Tibial nerve (tissue), 4 donors: ENCODE measurements at places on chromosomes 12 and 14.

DNA sequence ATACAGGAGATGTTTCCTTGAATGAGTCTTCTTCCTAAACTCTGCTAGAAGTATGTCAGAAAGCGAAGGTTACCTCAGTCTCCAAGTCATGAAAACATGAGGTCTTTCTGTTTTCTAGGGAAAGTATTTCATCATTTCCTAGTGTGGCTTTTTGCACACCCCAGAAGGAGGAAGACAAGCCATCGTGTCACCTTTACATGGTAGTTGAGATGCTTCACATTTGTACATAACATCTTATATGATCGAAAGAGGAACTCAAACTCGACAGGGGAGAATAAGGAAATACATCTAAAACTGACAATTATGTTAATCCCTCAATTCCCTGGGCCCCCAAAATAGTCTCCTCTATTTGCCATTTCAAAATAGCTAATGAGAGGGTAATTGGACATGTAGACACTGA, 214.1 kb upstream of the PLEKHG7 start:
- H3K4me3 ChIP-seq, result no peak overlapping the region
- no peaks in the 10 kb centered on the region for H3K36me3 ChIP-seq
- no peak for DNase-seq
- H3K4me1 ChIP-seq, result peaks cover 16% of the 10 kb centered on the region
- no peak overlapping the region for H3K27ac ChIP-seq

DNA sequence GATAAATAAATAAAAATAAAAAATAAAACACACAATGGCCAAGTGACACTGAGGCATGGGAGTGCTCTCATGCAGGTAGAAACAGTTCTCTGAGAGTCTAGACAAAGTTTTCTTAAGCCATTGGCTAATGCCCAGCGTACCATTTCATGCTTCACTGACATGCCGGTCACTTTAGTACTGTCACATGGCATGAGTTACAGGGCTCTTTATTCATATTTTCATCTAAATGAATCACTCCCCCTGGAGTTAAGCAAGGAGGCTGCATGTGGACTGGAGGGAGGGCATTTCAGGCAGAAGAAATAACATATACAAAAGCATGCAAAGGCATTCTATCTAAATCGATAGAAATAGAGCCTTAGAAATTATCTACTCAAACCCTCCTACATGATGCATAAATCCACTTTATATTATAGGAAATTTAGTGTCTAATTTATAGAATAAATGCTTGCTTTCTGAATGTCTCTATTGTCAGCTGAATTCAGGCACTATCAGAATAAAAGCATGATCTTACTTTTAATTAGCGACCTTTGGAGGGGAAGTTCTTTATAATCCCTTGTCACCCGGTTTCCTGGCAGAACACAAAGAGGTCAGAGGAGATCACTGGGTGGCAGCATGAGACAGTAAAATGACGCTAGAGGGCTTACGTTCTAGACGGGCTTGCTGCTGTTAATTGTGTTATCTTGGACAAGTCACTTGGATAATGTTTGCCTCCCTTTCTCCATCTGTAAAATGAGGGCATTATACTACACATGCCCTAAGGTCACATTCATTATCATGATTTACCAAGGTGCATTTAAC, 17.5 kb downstream of the DYRK4 start:
- H3K27ac ChIP-seq, result no peak overlapping the region
- no peaks in the 10 kb centered on the region for H3K36me3 ChIP-seq
- no peaks in the 10 kb centered on the region for H3K4me1 ChIP-seq
- no peak overlapping the region for H3K4me3 ChIP-seq
- DNase-seq, result no peak

DNA sequence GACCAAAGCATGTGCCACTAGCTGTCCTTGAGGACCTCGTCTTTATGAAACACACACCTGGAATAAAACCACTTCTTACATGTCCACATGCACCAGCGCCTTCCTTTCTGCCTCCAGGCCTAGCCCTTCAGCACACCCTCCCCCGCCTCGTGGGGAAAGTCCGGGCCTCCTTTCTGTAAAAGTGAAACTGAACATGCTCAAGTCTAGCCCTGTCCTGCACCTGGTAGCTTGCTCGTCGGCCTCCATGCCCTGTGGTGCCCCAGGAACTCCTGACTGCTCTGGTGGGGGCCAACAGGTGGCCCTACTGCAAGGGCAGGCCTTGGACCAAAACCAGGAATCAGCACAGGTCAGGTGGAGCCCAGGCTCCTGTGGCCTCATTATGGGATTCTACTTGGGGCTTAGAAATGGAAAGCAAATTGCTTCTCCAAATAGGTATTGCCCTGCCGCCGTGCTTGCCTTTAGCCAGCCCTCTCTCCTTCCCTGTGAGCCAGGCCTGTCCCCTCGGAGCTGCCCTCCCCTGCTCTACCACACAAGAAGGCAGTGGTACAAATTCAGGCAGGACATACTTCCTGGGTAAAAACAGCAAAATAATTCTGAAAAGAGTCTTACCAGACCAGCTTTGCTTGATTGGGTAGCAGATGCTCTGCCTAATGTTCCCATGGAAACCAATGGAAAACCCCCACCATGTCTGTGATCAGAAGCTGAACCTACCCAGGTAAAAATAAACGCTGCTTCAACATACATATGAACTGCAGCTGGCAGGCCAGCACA, 43.5 kb downstream of the ERH start:
- no peaks in the 10 kb centered on the region for H3K27me3 ChIP-seq
- no peak for DNase-seq
- H3K4me1 ChIP-seq, result no peaks in the 10 kb centered on the region
- H3K36me3 ChIP-seq, result peaks cover 13% of the 10 kb centered on the region

DNA sequence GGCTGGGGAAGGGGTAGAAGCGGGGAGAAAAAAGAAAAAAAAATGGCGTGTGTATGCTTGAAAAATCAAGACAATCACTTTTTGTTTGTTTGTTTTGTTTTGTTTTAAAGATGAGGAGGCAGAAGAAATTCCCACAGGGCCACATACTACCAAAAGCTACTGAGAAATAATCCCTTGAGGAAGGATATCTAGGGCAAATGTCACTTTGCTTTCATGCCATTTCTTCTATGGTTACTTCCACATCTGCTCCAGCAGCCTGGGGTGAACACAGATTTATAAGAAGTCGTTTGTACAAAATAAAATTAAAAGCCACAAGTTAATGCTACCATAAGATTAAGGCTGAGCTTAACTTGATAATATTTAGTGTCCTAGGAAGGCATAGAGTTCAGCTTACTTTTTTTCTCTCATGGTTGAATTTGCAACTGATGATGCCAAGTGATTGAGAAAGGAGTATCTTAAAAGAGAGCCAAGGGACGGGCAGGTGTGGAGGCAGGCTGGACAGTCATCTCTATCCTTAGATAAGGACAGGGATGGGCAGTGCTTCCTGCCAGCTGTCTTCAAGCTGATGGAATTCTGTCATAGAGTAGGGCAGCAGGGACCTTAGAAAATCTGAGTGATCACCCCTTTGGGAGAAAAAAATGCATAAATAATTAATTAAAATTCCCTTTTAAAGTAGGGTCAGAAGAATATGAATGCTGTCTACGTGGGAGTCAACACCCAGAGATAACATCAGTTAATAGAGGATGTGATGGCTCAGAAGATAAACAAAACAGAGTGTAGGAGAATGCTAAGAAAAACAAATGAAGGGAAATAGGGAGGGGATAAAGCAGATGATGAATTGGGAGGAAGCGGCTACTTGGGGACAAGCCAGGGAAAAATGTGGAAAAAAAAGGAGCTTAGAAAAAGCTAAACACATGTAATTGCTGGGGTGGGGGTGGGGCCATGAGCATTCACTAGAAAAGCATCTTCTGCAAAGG, 57.1 kb downstream of the DYRK2 start:
- no peaks in the 10 kb centered on the region for H3K27me3 ChIP-seq
- H3K27ac ChIP-seq, result no peak overlapping the region
- H3K4me1 ChIP-seq, result no peaks in the 10 kb centered on the region
- no peaks in the 10 kb centered on the region for H3K36me3 ChIP-seq
- DNase-seq, result no peak
- H3K4me3 ChIP-seq, result no peak overlapping the region

DNA sequence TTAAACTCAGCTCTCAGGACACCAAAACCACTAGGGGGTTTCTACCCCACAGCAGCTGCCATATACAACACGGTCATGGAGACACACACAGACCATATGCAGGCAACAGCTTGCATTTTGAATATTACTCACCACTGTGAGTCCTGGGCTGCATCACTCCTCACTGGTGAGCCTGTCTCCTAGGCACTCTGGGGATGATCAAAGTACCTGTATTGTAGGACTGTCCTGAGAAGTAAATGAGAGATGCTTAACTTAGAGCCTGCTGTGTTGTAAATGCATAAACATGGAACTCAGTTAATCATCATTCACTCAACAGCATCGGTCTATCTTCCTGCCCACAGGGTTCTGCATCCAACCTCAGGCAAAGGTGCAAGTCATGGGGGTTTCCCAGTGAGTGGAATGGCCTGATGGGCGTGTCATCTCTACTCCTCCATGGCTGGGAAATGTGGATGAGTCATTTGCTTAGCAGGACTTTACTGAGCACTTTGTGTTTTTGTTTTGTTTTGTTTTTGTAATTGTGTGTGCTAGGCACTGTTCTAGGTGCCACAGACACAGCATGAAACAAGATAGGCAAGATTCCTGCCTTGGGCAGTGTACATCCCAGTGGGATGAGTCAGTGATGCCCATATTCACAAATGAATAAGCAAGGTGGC, 1141.2 kb upstream of the TMEM132C start:
- no peaks in the 10 kb centered on the region for H3K4me1 ChIP-seq
- DNase-seq, result no peak
- H3K27ac ChIP-seq, result no peak overlapping the region
- H3K36me3 ChIP-seq, result no peaks in the 10 kb centered on the region

DNA sequence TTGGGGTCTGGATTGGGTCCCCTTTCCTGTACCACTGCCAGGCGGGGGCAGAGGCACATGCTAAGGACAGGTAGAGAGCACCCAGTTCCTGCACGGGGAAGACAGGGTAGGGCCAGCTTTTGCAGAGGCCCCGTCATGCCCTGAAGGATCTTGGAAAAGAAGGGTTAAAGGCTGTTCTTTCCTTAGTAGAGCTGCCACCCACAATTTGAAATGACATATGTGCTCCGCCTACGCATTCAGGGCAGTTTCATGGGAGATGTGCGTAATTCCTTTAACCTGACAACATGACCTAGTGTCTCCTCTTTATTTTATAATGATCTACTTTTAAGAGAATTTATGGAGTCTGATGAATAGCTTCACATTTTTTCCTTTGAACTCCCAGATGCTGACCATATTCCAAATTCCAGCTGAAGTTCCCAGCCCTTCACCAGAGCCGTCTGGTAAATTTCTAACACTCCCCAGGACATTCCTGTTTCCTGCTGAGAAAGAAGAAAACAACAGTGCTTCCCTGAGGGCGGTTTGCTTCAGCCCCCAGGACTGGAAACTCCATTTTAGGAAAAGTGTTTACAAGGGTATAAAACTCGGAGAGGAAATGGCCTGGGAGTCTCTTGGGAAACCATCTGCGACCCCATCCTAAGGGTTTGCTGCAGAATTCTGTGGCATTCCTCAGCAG, 58.9 kb upstream of the PLEKHG3 start:
- peak overlapping the region; percentile 82 for H3K27ac ChIP-seq
- no peaks in the 10 kb centered on the region for H3K27me3 ChIP-seq

- no peak for DNase-seq
- no peaks in the 10 kb centered on the region for H3K27me3 ChIP-seq
- H3K4me3 ChIP-seq, result no peak overlapping the region
- H3K4me1 ChIP-seq, result peaks cover 8% of the 10 kb centered on the region
These were observed 374.3 kb downstream of the C12orf75 start for GRCh38 chr12:105704787-105705186.
